NCI-H2107 (cell line): ENCODE measurements at places on chromosomes 16 and 17.

GRCh38 chr17:5234645-5235576 lies at the start of gene SCIMP:
TSS of gene SCIMP (minus strand) at chr17:5234860. CDS start at chr17:5234755, 105 bp downstream.
- no peak for DNase-seq

DNA sequence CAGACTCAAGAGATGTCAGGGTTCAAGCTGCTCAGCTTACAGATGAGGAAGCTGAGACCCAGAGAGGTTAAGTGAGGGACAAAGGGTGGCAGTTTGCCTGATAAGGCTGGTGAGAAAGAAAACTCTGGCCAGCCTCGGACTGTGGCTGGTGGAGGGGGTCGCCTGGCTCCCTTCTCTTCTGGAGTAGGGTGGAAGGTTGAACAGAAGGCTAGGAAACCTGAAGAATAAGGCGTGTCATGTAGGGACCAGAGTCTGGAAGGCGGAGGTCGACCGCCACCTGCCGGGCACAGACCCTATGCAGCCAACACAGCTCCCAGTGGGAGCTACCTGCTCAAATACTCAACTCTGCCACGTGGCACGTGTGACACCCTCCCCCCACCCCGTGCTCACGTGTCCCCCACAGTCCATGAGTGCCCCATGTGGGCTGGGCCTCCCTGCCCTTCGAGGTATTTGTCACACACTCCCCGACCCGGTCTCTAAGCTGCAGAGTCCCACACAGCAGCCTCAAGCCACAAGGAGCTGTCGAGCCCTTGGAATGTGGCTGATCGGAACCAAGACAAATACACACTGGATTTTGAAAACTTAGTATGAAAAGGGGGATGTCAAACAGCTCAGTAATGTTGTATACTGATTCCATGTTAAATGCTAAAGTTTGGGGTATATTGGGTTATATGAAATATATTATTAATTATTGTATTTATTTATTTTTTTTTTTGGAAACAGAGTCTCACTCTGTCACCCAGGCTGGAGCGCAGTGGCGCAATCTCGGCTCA lies 11.8 kb downstream of the HID1 start:
- DNase-seq = no peak

DNA sequence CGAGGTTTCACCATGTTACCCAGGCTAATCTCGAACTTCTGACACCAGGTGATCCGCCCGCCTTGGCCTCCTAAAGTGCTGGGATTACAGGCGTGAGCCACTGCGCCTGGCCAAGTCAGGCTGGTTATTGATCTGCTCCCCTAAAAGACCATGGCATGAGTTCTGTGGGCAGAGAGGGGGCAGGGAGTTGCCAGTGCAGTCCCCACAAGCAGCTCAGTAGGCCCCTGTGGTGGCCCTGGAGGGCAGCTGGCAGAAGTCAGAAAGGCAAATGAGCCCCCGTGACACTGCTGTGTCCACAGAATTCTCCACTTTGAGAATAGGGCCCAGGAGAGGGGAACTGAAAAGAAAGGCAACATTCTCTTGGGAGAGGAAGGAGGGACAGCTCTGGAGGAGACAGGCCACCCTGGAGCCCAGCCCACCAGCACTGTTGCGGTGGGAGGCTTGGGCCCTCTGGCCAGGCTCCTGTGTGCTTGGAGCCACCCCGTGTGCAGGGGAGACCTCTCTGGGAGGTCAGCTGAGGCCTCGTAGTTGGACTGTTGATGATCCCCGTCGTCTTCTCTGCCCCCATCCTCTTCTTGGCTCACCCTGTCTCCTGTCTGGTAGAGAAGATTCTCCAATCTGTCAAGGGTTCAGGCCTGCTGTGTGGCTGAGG lies 2.1 kb upstream of the AMDHD2 start:
- DNase-seq = no peak

DNA sequence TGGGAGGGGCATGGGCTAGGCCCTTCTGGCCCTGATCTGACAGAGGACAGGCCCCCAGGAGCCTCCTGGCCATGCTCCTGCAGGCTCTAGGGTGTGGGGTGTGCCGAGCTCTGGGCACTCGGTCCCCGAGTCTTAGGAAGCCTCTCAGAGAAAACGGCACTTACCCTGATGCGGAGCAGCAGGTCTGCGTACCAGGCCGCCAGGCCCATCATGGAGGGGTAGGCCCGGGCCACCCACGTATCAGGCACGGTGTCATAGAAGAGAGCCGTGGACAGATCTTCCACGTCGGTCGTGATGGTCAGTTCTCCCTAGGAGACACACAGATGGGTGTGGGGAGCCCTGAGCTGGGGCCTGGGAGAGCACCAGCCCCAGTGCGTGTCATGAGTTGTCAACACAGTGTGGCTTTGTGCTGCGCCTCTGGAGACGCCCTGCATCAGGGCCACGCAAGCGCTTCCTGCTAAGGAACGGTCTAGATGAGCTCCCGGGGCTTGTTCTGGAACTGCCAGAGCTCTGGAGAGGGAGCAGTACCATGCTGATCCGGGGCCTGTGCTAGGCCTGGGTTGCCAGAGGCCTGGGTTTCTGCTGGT lies 47.9 kb downstream of the PGS1 start:
- no peak for DNase-seq

GRCh38 chr17:29733166-29733565 lies 110.5 kb upstream of the CORO6 start:
- DNase-seq = no peak

GRCh38 chr16:47026492-47026891 lies 53.0 kb upstream of the DNAJA2 start:
- DNase-seq = no peak

- no peak for DNase-seq
These were observed 418.1 kb downstream of the SOX9 start for GRCh38 chr17:72538901-72539352.

DNA sequence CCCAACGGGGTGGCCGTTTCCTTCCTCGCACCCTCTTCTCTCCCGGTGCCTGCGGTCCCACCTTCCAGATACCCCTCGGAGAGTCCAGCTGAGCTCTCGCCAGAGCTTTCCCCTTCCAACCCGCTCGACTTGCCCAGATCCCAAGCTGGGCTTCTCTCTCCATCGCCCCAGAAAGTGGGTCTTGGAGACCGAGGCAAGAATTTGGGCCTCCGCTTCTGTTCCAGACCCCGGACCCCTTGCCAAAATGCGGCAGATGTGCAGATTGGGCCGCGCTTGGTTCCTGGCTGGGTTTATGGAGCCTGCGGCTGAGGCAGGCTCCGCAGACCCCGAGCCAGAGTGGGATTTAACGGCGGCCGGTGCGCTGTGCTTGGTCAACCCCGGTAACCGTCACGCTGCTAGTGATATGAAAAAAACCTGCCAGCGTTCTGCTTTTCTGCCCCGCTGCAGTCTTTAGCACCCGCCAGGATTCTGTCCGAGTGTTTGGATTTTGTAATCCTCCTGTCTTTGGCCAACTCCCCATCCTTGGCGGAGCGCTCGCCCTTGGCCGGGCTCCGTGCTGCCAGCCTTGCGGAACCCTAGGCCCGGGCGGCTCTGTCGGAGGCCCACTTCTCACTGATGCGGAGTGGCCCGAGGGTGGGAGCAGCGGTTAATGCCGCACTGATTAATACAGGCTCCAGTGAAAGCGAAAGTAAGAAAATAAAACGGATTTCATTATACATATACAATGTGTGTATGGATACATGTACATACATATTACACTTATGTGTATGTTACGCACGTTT lies 754 bp upstream of the SLFN11 start:
- peak; percentile 24 for DNase-seq

- peak; percentile 91 for DNase-seq
These were observed 4.6 kb downstream of the DHX58 start for GRCh38 chr17:42107597-42108576.
